Stimulated activated CD4-positive, alpha-beta T cell treated with anti-CD3 and anti-CD28 coated beads, Interleukin-15, amount 100 ng/mL, for 24 hours (primary cell): ENCODE measurements at places on chromosomes 7 and 10.

- no peak for DNase-seq
Observed at GRCh38 chr10:49082766-49083165, 32.6 kb downstream of the VSTM4 start.

DNA sequence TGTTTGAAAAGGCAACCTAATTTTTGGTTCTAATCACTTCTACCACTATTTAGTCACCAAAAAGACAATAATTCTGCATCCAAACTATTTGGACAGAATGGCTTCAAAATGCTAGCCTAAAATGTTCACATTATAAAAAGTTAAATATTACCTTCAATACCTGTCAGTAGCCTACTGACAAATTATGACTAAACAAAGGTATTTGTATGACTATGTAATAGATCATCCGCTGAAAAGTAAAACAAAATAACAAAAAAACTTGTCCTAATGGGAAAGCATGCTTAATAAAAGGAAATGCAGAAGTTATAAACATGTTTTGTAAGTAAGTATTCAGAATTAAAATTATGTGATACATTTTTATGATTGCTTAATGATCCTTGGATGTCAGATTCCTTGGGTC is 36.6 kb downstream of the CD36 start:
- no peak for DNase-seq

DNA sequence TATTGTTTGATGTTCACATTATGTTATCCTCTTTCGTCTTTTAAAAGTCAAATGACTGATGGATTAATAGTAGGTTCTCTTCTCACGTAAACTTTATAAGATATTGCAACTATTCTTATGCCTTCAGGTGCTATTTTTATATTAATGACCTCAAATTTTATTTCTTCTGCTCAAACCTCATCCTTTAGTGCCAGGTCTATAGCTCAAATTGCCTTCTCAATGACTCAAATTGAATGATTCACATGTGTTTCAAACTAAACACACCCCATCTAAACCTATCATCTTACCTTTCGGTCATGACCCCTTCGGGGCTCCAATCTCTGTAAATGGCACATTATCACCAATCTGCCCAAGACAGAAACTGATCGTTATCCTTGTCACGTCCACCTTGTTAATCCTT is 22.0 kb upstream of the LIPF start:
- DNase-seq, result no peak

DNA sequence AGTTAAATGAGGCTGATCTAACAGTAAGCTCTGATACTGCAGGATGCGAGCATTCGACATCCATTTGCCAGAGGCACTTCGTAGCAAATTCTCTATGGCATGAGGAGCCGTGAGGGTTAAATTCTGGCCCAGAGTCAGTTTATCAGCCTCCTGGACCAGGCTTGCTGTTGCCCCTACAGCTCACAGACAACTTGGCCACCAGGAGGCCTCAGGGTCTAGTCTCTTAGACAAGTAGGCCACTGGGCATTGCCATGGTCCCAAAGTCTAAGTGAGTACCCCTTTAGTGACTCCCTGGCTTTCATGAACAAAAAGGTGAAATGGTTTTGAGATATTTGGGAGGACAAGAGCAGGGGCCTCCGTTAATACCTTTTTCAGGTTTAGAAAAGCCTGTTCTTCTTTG is 178.0 kb upstream of the MBL2 start:
- no peak for DNase-seq

DNA sequence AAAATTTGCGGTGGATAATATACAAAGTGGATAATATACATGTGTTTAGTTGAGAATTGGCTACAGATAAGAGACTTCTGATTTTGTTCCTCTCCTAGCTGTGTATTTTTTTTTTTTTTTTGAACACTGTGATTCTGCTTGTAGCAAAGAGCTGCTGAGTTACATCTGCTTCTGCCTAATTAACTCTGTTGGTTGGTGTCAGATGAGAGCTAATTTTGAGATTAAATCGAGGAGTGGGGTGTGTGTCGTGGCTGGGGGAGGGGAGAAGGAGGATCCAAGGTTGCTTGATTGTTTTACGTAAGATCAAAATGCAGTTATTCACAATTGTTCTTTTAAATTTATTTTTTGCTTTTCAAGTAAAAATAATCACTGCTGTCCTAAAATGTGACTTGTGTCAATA is 11.3 kb downstream of the KAT6B start:
- no peak for DNase-seq

DNA sequence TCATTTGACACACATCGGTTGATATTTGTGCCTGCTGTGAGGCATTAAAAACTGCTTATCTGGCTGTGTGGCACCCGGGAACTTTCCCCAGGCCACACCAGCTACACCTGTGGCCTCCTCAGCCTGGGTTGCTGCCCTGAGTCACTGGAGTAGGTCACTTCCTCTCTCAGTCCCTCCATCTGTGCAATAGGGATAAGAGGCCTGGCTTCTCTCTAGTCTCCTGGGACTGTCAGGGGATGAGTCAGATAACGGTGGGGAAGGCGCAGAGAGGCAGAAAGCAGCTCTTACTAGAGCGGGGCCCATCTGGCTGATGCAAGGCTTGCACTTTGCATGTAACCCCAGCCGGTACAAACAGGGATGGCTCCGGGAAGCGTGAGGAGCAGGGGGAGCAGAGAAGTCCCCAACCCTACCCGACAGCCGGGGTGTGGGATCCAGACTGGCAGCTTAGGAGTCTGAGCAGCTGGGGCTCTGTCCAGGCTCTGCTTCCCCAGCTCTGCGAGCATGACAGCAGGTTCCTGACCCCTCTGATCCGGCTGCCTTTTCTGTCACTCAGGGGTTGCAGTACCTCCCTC is 34.0 kb downstream of the DNAJB12 start:
- DNase-seq, result peak; percentile 86

- DNase-seq, result no peak
Observed at GRCh38 chr7:72097226-72097625, 314.9 kb downstream of the CALN1 start.

DNA sequence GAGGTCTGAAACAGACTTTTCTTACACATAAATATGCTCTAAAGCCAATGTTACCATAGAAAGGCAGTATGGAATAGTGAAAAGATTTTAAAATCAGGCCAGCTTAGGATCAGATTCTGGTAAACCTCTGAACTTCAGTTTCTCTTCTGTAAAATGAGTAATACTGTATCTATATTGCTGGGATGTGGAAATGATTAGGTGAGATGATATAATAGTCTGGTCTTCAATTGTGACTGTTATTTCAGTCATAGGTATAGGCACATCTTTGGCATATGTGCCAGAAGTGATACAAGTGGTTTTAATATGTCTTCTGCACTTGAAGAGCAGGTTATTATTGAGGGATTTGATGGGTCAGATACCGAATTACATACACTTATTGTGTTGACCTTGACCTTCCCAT is 7.2 kb downstream of the ZNF277 start:
- DNase-seq, result no peak

DNA sequence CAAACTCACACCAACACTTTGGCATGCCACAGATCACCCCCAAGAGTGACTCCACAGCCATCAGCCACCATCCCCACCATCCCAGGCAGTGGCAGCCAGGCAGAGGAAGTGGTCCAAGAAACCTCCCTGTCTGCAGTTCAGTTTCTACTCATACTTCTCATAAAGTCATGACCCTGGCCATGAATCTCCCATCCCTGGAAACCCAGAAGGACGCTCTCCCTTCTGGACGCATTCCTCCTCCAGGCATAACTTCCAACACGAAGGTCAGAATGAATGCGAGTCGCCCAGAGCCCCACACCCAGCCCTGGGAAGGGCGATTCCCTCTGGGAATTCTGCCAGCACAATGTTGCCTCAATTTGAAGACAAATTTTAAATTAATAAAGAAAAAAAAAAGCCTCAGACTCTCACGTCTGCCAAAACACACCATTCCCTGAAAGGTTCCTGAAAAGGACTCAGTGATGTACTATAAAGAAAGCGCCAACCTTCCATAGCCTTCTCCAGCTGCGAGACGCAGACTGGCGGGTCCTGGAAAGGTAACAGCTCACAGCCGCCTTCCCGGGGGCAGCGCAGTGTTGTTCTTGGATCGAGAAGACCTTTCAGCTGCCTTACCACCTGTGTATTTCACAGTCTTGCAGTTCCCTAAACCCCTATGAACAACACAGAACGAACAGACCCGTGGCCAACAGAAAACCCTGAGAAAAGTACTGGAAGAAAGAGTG is 307.6 kb downstream of the FRMD4A start:
- no peak for DNase-seq

GRCh38 chr10:91711885-91712680 is 79.2 kb upstream of the PPP1R3C start:
- DNase-seq, result no peak

DNA sequence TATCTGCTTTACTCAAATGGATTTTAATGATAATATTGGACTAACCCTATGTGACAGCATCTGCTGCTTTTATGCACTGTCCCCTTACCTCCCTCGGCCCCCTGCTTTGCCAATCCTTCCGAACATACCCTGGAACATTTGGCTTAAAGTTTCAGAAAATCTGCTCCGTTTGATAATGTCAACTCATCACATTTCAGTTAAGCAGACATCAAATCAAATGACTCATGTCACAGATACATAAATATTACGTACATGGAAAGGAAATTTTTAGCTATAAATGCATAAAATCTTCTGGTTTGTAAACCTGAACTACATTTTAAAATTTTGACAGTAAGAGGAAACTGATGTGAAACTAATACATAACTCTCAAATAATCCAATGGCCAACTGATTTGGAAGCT is 98.2 kb downstream of the CNTNAP2 start:
- DNase-seq, result no peak

- DNase-seq, result peak; percentile 29
Observed at GRCh38 chr10:47260505-47261111, 39.4 kb upstream of the GDF10 start.

DNA sequence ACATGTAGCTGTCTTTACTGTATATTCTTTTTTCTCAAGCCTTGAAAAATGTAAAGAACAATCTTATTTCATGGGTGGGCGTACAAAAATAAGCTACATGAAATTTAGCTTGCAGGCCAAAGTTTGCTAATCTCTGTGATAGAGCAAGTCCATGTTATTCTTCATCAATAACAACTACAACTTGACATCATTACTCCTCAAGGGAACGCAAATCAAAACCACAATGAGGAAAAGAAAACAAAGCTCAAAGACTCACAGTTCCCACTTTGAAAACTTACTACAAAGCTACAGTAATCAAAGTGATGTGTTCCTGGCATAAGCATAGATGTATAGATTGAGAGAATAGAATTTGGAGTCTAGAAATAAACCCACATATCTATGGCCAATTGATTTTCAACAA is 62.5 kb downstream of the GNA12 start:
- DNase-seq, result no peak

GRCh38 chr7:141042222-141043193 is 27.8 kb upstream of the MRPS33 start:
- DNase-seq, result no peak

DNA sequence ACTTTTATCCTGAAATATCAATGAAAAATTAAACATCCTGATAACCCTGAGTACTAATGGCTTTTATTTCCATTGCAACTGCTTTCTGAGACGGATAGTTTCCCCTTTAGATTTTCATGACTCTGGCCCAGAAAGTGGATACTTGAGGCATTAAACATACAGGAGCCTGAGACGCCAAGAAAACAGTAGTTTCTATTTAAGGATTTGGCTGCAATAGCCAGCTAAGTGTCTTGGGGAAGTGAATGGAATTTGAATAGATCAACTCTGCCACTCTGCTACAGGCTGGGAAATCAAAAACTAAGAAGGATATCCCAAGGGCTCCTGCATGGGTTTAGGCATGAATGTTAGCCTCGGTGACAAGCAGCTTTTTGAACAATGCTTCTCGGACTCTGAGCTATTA is 24.7 kb upstream of the GPAM start:
- no peak for DNase-seq

- DNase-seq, result peak; percentile 18
Observed at GRCh38 chr10:86364491-86365345, 1.9 kb downstream of the GRID1 start.

GRCh38 chr10:47414752-47415519 is 30.8 kb upstream of the ZNF488 start:
- no peak for DNase-seq

GRCh38 chr7:83983606-83984005 is 211.0 kb downstream of the SEMA3A start:
- DNase-seq, result no peak

DNA sequence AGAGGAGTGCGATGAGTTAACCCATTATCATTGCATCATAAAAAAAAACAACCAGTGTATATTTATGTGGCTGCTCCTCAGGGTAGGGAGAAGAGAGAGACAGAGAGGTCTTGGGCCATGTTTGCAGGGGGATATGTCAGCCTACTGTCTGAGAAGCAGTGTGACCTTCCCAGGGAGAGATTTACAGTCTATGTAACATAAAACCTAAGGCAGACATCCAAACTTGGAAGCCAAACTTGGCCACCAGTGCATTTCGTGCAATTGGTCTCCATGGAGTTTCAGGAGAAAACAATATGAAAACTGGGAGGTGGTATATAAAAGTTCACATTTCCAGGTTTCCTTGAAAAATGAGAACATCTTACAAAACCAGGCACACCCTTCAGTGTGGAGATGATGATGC is 85.9 kb upstream of the CXCL12 start:
- no peak for DNase-seq

DNA sequence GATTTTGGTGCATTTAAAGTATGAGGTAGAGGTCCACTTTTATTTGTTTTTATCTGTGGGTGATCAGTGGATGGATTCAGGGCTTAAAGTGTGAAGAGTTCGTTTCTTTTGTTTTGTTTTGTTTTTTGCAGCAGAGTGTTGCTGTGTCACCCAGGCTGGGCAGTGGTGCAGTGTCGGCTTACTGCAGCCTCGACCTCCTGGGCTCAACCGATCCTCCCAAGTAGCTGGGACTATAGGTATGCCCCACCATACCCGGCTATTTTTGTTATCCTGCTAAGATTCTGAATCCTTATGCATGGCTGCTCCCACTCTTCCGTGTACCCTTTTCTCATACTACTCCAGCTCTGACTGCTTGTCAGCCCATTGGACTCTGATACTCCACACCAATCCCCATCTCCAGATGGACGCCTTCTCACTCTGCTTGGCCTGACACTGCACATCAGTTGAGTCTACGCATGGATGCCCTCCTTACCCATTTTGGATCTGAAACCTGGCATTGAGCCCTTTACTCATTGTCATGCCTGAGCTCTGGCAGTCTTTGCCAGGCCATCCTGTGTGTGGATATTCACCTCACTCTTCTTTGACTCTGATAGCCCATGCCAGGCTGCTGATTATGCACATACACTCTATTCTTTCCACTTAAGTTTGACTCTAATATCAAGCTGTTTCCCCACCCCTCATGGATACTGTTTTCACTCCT is 119.5 kb downstream of the CCSER2 start:
- DNase-seq, result no peak

DNA sequence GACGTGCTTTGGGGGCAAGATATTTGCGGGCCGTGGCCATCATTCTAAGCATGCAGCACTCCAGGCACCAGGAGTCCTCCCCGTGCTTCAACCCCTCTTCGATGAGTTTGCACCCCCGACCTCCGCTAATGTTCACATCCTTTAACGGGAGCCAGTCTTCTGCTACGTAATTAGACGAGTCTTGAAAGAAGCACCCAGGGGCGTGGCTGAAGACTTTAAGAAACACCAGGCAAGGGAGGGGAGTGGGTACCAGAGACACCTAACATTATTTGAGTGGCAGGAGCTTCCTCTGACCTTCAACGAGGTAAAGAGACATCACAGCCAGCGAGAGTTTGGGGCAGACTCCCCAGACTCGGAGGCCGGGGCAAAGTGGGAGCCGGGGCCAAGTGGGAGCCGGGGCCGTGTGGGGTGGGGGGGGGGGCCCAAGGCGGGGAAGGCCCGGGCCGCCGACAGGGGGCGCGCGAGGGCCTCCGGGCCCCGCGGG is 31.1 kb upstream of the TOMM7 start:
- peak; percentile 74 for DNase-seq
